CD8-positive, alpha-beta memory T cell (primary cell): ENCODE measurements at places on chromosomes 7 and 10.

- DNase-seq = no peak
Measured at GRCh38 chr10:22148961-22149360, 68.9 kb downstream of the EBLN1 start.

DNA sequence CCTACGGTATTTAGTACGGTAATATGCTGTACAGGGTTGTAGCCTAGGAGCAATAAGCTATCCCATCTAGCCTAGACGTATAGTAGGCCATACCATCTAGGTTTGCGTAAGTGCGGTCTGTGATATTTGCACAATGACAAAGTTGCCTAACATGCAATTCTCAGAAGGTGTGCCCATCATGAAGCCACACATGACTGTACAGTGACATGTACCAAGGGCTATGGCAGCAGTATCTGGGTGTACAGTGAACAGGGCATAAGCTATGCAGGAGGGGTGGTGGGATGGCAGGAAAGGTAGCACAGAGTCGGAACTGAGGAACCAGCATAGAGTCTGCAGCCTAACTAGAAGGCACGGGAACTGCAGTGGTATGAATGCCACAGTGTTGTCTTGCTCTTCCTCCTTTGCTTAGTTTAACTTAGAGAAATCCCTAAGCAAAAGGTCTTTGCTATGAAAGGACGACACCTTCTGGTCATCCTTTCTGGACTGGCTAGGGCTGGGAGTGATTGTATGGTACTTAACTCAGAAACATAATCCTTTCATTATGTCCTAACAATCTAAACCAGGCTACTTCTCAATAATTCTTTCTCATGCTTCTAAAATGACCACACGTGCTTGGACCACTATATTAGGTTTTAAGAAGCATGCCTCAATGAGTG lies 93.5 kb downstream of the DYNC1I1 start:
- DNase-seq = no peak

- DNase-seq = no peak
Measured at GRCh38 chr7:94591176-94591575, 64.8 kb downstream of the SGCE start.

- no peak for DNase-seq
Measured at GRCh38 chr7:22082553-22082885, 136.8 kb upstream of the CDCA7L start.

DNA sequence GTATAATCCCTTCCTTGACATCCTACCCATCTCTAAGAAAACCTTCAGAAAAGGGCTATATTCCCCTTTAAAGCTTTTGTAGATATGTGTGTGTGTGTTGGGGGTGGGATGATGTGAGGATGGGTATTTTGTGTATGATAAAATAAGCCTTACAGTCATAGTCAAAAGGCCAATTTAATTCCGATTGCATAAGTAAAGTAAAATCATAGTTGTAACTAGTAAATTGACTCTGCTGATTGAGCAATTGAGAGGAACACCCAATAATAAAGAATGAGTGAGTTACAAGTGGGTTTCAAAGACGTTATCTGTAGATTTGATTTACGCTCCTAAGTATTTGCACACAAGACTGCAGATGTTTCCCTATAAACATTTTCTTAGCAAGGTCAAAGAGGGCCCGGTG lies 71.3 kb upstream of the ITPRID1 start:
- no peak for DNase-seq

- DNase-seq = no peak
Measured at GRCh38 chr7:13240349-13240748, 552.9 kb downstream of the ARL4A start.
